IMR-90 (cell line): ENCODE measurements at places on chromosomes 2 and 18. TPM values are rescaled to one million over a fixed set of nuclear protein-coding genes. Genes with fewer than 3 reads are reported as not detected.

- DNase-seq, result no peak
Measured at GRCh38 chr2:138504546-138505235, 3.1 kb downstream of the SPOPL start.

The MC5R gene
- polyA plus RNA-seq, result not detected in 2 replicates

DNA sequence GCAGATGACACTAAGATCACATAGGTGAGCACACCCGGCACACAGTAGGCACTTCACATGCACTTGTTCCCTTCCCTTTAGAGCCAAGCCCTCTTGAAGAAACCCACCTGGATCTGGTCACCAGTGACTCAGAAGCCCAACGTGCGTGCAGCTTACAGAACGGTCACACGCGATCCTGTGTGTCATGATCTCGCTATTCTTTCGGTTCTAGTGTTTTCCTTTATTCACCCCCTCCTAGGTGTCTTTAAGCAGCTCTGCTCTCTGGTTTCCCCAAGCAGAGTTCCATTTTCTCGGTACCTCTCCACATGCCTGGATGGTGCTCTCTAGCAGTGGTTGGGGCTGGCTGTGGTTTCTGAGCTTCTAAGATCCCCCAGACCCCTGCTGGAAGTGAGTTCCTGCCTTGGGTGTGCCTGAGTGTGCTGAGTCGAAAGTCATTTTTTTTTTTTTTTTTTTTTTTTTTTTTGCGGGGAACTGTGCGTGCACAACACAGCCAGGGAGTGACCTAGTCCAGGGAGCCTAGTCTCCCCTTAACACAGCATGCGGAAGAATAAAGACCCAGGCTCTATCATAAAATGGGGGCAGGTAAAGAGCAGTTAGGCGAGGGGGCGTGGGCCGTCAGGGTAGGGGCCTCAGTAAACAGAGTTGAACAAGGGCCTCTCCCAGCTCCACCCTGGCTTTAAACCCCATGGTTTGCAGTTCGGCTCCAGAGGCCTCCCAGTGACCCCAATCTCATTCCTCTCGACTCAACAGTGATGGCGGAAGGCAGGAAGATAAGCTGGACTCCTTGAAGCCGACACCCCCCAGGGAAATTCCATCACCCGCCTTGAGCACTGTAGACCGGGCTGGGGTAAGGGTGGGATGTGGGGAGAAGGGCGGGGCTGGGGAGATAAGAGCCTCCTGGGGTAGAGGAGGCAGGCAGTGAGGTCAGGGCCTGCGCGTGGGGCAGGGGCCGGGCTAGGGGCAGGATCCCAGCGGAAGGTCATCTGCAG, 29.8 kb upstream of the DNMT3A start:
- DNase-seq, result no peak

DNA sequence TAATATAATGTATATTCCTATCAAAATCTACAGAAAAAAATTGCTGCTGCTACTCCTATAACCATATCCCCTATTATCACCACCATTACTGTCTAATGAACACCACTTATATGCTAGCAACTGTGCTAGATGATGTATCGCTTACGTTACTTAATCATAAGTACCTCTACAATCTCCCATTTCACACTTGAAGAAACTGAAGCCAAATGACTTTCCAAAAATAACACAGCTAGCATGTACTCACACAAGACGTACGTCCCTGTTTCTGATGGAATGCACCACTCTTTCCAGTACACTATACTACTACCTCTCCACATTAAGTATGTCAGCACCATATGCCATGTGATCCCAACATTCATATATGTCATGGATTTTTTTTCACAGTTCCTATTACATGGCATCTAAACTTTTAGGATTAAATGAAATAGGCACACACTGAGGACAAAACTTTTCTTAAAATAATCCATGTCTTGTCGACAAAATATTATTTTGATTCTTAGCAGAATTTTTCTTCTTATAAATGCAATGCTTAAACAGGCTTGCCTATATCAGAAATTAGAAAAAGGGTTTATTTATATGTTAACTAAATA, 112.8 kb downstream of the NBAS start:
- DNase-seq, result no peak

GRCh38 chr18:25192065-25192464, 159.9 kb downstream of the ZNF521 start:
- no peak for DNase-seq

DNA sequence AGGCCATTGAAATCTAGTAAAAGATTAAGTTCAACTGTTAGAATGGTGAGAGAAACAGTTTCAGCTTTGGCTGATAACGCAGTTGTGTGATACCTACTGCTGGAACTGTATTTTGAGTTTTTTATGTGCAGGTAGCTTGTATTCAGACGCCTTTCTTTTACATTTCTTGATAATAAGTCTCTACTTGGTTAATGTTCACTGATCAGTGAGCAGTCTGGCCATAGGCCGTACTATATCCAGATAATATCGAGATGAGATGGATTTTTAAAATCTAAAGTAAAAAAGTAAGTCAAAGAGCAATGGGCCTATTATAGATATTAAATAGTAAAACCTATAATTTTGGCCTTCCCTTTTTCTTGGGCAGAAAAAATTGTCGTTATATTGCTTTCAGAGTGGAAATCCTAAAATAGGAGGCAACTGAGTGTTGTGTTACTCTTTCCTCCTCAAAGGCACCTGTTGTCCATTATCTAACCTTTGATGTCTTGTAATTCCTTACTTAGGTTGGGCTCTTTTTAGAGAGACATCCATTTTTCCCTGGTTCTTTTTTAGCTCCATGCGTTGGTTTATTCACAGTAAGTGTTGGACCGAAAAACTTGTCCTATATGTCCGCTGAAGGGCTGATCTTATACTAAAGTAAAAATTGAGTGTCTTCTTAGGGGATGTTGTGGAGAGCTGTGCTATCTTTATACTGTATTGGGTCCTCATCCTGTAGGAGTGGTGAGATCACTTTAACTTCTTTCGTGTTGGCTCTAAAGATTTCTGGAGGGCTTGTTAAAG, 1.7 kb downstream of the EML4 start:
- no peak for DNase-seq

The UPP2 gene
- not detected in 2 replicates for polyA plus RNA-seq
